ENCODE measurements at places on chromosomes 5 and 9. TPM values are rescaled to one million over a fixed set of nuclear protein-coding genes. Genes with fewer than 3 reads are reported as not detected.

GRCh38 chr5:4113426-4113825 is 517.8 kb downstream of the IRX1 start:
- DNase-seq: no peak

DNA sequence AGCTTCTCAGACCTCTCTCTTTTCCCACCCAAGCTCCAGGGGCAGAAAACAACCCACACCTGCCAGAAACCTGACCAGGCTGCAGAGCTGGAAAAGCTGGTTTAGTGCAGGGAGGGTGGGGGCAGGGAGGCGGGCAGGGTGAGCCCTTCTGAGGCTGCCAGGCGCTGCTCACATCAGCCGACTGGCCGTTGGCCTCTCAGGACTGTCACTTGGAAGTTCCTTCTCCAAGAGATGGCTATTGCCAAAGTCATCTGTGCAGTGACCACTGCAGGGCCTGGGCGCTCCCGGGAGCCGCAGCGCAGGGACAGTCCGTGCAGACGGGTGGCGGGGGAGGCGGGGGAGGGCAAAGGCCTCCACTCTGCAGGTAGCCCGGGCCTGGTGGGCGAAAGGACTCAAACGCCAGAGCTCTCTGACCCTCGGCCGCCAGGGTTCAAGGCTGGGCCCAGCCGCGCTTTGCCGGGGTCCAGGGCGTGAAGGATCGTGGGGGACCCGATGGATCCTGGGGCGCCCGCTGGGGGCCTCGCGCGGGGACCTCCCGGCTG is 205.0 kb upstream of the IER5L start:
- peak; percentile 90 for DNase-seq

DNA sequence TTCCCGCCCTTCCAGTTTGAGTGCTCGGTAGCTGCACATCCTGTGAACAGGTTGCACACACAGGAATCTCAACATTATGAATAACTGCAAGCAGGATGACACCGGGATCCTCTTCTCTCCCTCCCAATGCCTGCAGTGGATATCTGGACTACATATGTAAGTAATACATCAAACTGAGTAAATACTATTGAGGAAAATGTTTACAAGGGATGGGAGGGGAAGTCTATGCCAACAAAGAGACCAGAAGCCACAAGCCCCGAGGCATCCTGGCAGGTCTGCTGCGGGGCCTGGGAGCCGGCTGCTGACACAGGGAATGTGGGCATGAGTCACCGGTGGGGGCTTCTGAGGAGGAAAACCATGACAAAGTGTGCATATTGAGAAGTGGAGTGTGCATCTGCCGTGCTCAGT is 8.6 kb upstream of the ANKRD33B start:
- DNase-seq: no peak

- no peak for DNase-seq
Measured at GRCh38 chr5:159525117-159525516, 194.8 kb upstream of the IL12B start.

GRCh38 chr9:71431931-71432330 is 310.5 kb upstream of the TRPM3 start:
- DNase-seq: no peak

GRCh38 chr5:132411304-132412013 is 41.9 kb downstream of the SLC22A5 start:
- DNase-seq: peak; percentile 66

GRCh38 chr5:10445352-10445751 is 3.7 kb downstream of the ROPN1L start:
- DNase-seq: no peak

- DNase-seq: no peak
Measured at GRCh38 chr5:66932457-66932856, 264.1 kb downstream of the CD180 start.

- no peak for DNase-seq
Measured at GRCh38 chr5:132322266-132322665, 28.1 kb downstream of the SLC22A4 start.

DNA sequence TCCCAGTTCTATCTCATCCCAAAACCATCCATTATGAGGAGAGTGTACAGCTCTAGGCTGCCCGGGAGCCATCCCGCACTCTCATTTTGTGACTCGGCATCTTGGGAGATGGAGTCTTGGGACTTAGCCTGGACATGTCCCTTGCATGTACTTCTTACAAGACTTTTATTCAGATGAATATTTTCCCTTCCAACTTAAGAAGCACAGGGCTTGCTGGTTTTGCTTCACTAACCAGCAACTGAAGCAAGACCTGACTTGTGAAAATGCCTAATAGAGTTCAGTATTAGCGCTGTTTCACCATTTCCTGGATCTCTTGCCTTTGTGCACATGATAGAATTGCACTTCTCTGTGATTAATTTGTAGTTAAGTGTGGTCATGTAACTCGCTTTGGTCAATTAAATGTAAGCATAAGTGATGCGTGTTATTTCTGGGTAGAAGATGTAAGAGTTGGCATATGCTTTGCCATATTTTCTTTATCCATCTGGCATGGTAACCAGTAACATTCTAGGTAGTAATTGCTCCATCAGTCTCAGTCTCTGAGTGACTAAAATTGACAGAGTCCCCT is 55.8 kb downstream of the PDCD1LG2 start:
- no peak for DNase-seq

DNA sequence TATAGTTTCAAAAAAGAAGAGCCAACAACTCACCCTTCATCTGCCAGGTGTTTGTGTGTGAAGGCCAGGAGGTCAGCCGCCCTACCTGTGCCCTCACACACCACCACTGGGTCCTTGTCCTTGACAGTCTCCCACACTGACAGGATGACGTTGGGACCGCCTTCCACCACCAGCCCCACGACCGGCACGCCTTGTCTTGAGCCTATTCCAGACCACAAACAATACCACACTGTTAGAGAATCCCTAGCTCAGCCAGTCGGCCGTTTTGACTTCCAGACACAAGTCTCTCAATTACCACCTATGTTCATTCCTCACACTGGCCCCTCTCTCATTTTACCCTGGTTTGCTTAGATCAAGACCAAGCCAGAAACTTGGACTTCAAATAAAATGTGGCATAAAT is 66.1 kb downstream of the TRPM6 start:
- no peak for DNase-seq

Gene ADAMTS13
- 10.4 TPM for polyA plus RNA-seq

Gene ZMAT2
- polyA plus RNA-seq: 78.7 TPM

Gene LCN15
- 14.0 TPM for polyA plus RNA-seq
